Natural killer cell (primary cell): ENCODE measurements at places on chromosomes 3 and 15. TPM values are rescaled to one million over a fixed set of nuclear protein-coding genes. Genes with fewer than 3 reads are reported as not detected.
A peak's percentile ranks its signal among the peaks of the same experiment; 100 is the strongest.

- peaks cover 5% of the 10 kb centered on the region for H3K27me3 ChIP-seq
- no peak for DNase-seq
- no peaks in the 10 kb centered on the region for H3K36me3 ChIP-seq
- H3K4me1 ChIP-seq: no peaks in the 10 kb centered on the region
- no peak within 1 kb of the TSS for H3K4me3 ChIP-seq
These were observed at the start of gene UNC13C for GRCh38 chr15:53978253-53978906. UNC13C (plus strand) TSS chr15:53978441; CDS start chr15:54012904, 34,463 bp downstream.

GRCh38 chr3:4739289-4740236 lies 239.7 kb upstream of the BHLHE40 start:
- no peak for DNase-seq
- H3K27ac ChIP-seq: peak overlapping the region; percentile 81
- H3K4me1 ChIP-seq: peaks cover 63% of the 10 kb centered on the region
- H3K27me3 ChIP-seq: no peaks in the 10 kb centered on the region
- peaks cover under 1% of the 10 kb centered on the region for H3K36me3 ChIP-seq
- no peak overlapping the region for H3K4me3 ChIP-seq

DNA sequence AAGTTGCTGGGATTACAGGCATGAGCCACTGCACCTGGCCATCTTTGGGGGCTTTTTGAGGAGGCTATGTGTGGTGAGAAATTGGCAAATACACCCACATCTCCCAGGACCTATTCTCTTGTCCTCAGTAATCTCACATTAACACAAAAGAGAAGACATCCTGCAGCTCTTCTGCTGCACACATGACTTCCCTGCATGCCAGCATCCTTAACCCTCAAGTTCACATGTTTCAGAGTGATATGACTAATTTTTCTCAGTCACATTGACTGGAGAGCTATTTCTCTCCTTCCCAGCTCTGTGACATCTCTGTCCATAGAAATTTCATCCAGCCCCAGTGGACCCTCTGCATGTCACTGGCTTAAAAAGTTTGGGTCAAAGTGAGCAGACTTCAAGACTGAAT lies 1.9 kb upstream of the SKIC8 start:
- H3K4me3 ChIP-seq: no peak overlapping the region
- H3K36me3 ChIP-seq: no peaks in the 10 kb centered on the region
- no peaks in the 10 kb centered on the region for H3K27me3 ChIP-seq
- no peak for DNase-seq
- peaks cover 14% of the 10 kb centered on the region for H3K4me1 ChIP-seq
- H3K27ac ChIP-seq: no peak overlapping the region

The GOLGA6A gene
- 0.82 TPM for total RNA-seq

DNA sequence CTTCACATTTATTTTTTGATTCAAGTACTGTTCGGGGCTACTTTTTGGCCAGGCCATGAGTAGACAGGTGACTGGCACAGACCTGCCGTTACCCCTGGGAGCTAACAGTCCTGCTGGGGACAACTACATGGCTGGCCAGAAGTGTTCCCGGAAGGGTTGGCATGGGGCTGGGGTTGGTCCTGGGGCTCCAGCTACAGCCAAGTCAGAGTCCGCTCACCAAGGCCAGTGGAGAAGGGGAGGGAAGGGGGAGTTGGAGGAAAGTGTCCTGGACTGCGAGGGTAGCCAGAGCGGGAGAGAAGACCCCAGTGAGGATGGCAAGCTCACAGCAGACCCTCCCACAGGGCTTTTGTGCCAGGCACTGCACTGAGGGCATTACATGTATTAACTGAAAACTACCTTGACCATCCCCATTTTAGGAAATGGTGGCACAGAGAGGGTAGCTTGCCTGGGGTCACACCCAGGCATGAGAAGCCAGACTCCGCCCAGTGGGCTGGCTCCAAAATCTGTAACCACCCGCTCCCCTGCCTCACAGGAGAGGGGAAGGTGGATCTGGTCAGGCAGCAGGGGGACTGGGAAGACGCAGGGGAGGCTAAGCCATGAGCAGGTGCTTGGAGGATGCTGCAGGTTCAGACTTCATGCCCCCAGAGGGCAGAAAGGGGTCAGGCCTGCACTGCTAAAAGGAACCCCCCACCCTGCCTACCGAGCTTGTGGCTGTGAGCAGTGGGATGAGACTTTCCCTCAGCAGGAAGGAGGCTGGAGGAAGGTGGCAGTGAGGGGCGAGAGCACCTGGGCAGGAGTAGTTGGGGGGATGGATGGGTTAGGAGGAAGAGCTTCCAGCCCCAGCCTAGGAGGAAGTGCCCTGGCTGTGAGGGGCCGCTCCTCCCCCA lies 38.3 kb upstream of the ESYT3 start:
- H3K27me3 ChIP-seq: no peaks in the 10 kb centered on the region
- DNase-seq: no peak
- no peak overlapping the region for H3K27ac ChIP-seq
- H3K4me1 ChIP-seq: no peaks in the 10 kb centered on the region

The SPATA12 gene
- not detected for total RNA-seq
